ENCODE measurements at places on chromosomes 12 and 14.

DNA sequence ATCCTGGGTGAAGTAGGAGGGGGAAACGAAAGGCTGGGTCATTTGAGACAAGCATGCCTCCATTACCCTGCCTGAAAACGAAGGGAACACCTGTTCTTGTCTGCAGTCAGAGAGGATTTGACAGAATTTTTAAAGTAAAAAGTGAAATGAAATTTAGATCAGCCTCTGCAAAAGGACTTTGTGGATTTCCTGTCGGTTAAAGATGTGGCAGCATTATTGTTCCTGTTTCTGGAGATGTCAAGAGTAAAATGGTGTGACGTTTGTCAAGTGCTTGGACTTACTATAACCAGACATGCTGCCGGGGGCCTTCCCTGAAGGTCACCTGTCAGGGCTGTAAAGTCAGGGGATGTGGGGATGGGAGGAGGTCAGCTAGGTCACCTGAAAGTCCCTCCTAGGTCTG is 32.0 kb downstream of the NRXN3 start:
- no peak for DNase-seq

DNA sequence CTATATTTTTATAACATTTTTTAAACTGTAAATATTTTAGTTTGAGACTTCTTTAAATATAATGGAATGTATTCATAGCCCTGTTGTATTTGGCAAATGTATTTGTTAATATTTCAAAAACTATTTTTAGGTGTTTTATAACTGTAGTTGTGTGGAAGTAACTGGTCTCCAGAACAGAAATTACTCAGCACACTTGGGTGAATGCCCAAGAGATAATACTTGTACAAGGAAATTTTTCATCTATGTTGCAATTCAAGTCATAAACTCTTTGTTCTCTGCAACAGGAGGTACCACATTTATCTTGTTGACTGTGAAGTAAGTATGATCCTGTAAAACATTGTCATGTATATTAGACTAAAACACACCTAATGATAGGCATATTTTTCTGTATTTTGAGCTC is 72.8 kb downstream of the SLCO1B3 start:
- DNase-seq, result peak; percentile 70

DNA sequence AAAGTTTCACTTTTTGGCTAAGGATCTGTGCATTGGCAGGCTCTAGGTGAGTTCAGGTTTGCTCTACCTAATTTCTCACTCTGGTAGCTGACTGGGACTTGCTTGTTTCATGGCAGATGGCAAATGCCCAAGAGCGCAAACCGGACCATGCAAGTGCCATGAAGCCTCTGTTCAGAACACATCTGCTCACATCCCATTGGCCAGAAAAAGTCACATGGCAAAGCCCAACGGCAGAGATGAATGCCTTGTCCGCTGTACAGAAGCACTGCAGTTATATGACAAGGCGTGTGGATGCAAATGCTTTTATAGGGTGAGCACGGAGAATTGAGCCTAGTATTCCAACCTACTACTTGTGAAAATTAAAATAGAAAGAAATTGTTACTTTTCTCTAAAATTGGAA is 202.2 kb upstream of the HMGA2 start:
- DNase-seq, result no peak

DNA sequence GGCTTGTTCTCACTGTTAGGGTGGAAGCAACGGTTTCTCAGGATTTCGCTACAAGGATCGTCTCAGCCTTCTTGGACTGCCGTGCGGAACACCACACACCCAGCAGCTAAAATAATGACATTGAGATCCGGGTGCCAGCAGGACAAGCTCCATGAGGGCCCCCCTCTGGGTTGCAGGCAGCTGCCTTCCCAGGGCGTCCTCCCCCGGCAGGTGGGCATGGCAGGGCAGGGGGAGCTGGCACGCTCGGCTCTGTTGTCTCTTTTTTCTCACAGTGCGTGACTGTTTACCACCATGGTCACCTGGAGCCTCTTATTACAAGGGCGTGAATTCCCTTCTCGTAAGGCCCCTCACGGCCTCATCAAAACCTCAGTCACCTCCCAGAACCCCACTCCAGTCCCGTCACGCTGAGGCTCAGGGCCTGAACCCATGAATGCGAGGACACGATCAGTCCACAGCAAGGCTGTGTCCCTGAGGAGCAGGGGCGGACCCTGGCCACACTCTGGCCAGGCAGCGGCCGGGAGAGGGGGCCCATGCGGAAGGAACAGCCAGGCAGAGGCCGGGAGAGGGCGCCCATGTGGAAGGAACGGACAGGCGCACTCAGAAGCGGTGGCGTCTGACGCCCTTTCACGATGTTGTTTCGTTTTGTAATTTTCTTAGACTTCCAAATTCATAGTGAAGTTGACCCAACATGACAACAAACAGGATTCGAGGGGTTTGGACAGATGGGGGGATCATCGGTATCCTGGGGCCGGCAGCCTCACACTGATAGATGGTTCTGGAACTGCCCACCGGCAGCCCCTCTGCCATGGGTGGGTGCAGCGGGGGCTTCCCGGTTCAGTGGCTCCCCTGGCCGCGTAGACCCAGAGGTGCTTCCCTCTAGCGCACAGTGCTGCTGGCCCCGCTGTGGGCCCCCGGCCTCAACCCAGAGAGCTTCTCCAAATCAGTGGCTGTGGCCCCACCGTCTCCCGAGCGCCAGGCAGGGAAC is 10.0 kb downstream of the LRCOL1 start:
- DNase-seq, result no peak

GRCh38 chr12:51395283-51396230 is 4.4 kb upstream of the GALNT6 start:
- no peak for DNase-seq

GRCh38 chr12:41032386-41032785 is 155.7 kb upstream of the PDZRN4 start:
- no peak for DNase-seq

Measured in thoracic aorta (tissue), 2 donors.